Activated CD8-positive, alpha-beta memory T cell treated with anti-CD3 and anti-CD28 coated beads for 1 hour (primary cell): ENCODE measurements at places on chromosomes 12 and 14.

- DNase-seq = no peak
Observed at GRCh38 chr12:10400829-10401228, 8.7 kb downstream of the KLRC4 start.

- no peak for DNase-seq
Observed at GRCh38 chr14:91046488-91047072, 13.9 kb downstream of the RPS6KA5 start.

DNA sequence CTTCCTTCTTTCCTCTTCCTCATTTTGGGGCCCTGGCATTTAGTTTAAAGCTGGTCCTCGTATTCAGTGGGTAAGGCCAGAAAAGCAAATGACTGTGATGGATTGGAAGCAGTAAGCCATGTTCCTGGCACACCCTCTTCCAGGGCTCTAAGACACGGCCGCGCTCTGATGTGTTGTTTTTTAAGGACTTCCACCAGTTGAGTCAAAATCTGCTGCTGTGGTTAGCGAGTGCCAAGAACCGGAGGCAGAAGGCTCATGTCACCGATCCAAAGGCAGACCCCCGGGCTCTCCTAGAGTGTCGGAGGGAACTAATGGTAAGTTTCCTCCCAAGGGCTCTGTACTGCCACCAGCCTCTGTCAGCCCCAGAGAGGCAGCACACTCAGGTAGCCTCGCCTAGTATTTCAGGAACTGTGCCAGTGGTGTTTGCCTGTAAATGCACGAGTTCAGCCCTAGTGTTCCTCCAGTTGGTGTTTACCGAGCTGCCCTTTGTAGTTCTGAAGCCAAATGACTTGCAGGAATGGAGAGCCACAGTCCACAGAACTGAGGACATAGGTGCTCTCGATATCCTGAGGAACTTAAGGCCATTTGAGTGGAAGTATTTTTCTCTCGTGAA is 72.7 kb downstream of the ESR2 start:
- no peak for DNase-seq

GRCh38 chr12:23628806-23629205 is 320.7 kb downstream of the SOX5 start:
- no peak for DNase-seq

GRCh38 chr12:49546481-49546880 is 7.7 kb downstream of the KCNH3 start:
- DNase-seq = no peak

DNA sequence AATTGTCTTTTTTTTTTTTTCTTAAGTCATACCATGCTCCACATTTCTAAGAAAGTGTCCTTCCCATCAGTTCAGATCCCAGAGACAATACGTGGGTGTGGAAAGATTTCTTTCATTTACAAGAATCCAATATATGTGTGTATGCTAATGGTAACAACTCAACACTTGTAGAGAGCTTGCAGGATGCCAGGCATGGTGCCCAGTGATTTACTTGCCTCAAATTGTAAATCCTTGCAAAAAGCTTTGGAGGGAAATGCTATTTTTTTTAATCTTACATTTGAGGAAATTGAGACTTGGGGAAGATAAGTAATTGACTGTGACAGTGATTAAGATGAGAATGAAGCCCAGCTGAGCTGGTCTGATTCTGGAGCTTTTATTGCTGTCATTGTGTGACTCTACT is 1264.6 kb upstream of the SEL1L start:
- DNase-seq = no peak

DNA sequence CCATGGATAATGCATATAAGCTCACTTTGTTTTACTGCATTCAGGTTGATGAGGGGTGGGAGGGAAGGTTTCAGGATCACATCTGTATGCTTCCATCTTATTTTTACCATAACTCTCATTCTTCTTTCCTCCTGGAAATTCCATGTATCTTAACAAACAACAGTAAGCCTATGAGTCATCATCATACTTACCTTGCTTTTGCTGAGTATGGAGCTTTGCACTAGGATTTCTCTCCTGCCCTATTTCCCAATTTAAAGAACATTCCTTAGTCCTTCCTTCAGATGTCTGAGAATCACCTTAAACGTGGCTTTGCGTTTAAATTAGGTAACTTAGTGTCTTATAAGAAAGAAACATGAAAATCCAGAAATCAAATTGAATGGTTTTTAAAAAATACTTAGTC is 1.6 kb upstream of the CLEC14A start:
- no peak for DNase-seq

DNA sequence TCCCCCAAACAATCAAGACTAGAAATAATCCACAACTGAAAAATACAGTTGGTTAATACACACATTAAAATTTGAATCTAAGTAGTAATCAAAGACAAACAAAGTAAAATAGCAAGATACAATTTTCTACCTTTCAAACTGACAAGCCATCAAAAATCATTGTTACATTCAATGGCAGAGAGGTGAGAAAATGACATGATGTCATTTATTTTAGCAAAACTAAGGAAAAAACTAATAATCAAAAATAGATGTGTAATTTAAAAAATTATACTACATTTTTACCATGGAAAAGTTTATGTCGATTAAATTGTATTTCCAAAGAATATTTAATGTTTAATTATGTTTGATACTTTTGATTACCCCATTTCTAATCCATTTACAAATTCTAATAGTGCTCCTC is 59.7 kb downstream of the NOVA1 start:
- no peak for DNase-seq
